ENCODE measurements at places on chromosomes 12 and 14. TPM values are rescaled to one million over a fixed set of nuclear protein-coding genes. Genes with fewer than 3 reads are reported as not detected.

DNA sequence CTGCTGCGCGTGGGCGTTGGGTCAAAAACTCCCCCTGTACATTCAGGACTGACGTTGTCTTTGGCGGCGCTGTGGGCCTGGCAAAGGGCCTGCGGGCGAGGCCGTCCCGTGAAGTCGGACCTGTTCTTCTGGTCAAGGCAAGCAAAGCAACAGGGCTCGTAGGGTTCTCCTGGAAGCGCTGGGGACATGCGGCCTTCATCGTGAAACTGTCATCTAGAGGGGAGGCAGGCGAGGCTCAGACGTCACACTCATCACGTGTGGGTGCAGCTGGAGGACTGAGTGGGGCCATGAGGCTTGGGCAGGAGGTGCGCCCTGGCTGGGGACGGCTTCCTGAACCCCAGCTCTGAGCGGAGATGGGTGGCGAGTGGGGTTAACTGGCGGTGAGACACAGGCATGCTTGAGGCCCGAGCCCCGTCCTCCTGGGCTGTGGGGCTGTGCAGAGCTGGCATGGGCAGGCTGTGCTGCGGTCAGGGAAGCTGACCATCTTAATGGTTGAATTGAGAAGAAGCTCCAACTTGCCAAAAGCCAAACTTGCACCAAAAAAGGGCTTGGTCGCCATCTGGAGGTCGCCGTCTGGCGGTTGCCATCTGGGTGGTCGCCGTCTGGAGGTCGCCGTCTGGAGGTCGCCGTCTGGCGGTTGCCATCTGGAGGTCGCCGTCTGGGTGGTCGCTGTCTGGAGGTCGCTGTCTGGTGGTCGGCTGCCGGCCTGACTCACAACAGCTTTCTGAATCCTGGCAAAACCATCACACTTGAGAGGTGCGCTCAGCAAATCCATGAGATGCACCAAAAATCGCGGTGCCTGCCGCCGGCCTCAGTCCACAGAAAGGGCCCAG lies 66.2 kb downstream of the NOC4L start:
- H3K36me3 ChIP-seq = no peaks in the 10 kb centered on the region
- H3K27me3 ChIP-seq = no peaks in the 10 kb centered on the region

GRCh38 chr12:111864913-111865312 lies 22.9 kb downstream of the MAPKAPK5 start:
- H3K4me1 ChIP-seq = no peaks in the 10 kb centered on the region
- no peak overlapping the region for H3K27ac ChIP-seq
- H3K27me3 ChIP-seq = no peaks in the 10 kb centered on the region
- no peak overlapping the region for H3K4me3 ChIP-seq
- no peak for DNase-seq

GRCh38 chr12:77314378-77315052 lies 249.1 kb upstream of the E2F7 start:
- no peaks in the 10 kb centered on the region for H3K36me3 ChIP-seq
- no peaks in the 10 kb centered on the region for H3K27me3 ChIP-seq

DNA sequence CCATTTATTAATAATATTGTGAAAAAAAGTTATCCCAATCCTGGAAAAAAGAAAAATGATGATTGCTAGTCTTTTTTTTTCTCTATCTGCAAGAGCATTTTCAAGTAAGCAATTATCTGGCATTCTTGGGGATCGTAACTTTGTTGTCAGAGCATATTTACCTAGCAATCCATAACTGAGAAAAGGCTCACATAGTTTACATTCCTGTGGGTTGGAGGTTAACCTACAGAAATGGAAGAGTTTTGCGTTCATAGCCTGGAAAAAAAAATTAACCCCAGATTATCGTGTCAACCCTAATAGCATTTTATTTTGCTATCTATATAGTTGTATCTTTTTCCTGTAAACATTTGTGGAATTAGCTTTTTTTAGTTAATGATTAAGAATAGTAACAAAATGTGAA lies 292.3 kb downstream of the DAD1 start:
- no peaks in the 10 kb centered on the region for H3K27me3 ChIP-seq
- H3K27ac ChIP-seq = peak overlapping the region; percentile 67
- H3K4me1 ChIP-seq = peaks cover 48% of the 10 kb centered on the region
- peak; percentile 68 for DNase-seq
- H3K36me3 ChIP-seq = no peaks in the 10 kb centered on the region

- no peak overlapping the region for H3K27ac ChIP-seq
- DNase-seq = no peak
- no peaks in the 10 kb centered on the region for H3K27me3 ChIP-seq
Measured at GRCh38 chr12:26473291-26473690, 277.9 kb downstream of the SSPN start.

DNA sequence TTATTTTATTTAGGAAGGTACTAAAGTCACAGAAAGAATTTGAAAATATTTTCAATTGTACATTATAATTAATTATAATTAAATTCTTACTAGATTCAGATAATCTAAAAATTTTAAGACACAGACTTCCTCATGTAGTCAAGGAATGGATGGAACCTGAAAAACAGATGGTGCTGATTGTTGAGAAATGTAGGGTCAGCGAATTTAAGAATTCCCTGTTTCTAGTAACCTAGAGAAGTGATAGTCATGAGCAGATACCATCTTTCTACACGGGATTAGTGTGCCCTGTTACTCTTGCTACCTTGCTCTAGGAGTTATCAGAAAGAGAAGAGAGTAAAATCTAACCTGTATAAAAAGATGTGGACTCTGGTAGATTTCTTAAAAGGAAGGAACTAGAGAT lies 37.5 kb upstream of the PTHLH start:
- H3K4me1 ChIP-seq = no peaks in the 10 kb centered on the region
- H3K36me3 ChIP-seq = no peaks in the 10 kb centered on the region
- no peak overlapping the region for H3K4me3 ChIP-seq
- DNase-seq = no peak

DNA sequence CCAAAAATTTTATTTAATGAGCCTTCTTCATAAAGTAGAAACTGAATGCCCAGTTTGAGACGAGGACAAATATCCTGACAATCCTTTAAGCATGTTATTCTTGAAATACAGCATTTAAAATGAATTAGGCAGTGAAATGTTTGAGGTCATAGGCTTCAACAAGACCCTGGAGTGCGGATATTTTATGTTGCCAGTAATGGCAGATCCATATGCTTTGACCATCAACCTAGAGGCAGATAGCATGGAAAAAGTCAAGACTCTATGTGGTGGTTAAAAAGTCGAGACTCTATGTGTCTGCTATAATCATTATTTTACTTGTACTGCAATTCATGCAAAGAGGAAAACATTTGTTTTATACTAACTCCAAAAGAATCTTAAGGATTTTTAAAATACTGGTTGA lies 2.0 kb upstream of the MAP4K5 start:
- H3K27me3 ChIP-seq = no peaks in the 10 kb centered on the region
- no peak for DNase-seq
- H3K4me3 ChIP-seq = no peak overlapping the region
- H3K27ac ChIP-seq = no peak overlapping the region

DNA sequence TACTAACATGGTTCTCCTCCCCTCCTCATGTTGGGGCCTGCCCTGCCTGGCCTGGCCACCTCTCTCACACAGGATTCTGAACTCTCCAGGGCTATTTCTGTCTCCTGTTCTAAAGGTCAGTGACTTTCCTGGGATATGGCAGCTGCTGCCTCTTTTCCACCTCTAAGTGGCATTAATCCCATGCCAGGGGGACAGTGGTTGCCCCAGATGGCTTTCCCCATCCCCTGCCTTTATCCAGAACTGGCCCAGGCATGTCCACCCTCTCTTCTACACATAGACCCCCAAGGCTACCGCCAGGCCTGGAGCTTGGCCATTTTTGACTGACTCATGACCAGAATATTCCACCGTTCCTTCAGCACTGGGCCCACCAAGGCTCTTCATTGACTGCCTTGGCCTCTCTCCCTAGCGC lies 90.4 kb downstream of the IRF2BPL start:
- no peaks in the 10 kb centered on the region for H3K4me1 ChIP-seq
- H3K36me3 ChIP-seq = no peaks in the 10 kb centered on the region
- no peaks in the 10 kb centered on the region for H3K27me3 ChIP-seq
- no peak overlapping the region for H3K27ac ChIP-seq

GRCh38 chr14:105470350-105471296 lies 4.0 kb upstream of the CRIP2 start:
- no peaks in the 10 kb centered on the region for H3K36me3 ChIP-seq
- H3K4me3 ChIP-seq = no peak overlapping the region
- H3K4me1 ChIP-seq = peaks cover 18% of the 10 kb centered on the region

DNA sequence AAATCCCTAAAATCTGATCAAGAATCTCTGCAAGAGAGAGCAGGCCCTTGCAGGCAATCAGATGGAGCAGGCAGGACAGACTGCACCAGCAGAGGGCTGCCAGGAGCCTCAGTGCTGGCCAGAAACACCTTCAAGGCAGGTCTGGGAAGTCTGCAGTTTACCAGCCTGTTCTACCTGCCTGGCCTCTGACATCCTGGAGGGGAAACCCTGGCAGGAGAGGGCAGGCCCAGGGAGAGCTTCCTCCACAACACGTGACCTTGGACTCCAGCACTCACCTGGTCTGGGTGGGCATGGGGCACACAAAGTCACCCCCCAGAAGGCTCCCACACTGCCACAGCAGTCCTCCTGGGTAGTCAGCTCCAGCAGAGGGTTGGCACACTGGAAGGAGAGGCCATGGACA lies 56.0 kb downstream of the ISCA2 start:
- DNase-seq = no peak
- no peak overlapping the region for H3K27ac ChIP-seq
- H3K27me3 ChIP-seq = no peaks in the 10 kb centered on the region
- H3K36me3 ChIP-seq = no peaks in the 10 kb centered on the region
- H3K4me1 ChIP-seq = no peaks in the 10 kb centered on the region

DNA sequence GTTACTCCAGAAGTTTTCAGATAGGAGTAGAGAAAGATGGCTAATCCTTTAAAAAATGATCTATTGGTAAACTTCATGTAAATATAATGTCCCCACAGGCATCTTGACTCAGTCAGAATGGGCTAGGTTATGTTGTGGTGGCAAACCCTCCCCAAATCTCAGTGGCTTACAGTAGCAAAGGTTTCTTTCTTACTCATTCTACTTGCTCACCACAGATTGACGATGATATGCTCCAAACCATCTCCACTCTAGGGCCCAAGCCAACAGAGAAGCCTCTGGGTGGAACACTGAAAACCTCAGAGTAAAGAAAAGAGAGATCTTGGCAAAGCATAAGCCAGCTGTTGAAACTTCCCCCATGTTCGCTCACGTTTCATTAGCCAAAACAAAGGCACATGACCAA lies 146.4 kb downstream of the EMP1 start:
- H3K36me3 ChIP-seq = no peaks in the 10 kb centered on the region
- no peak overlapping the region for H3K27ac ChIP-seq
- no peaks in the 10 kb centered on the region for H3K4me1 ChIP-seq
- H3K27me3 ChIP-seq = 0 out of 2 replicates have a peak, but pooled peaks cover 1% of the 10 kb centered on the region
- H3K4me3 ChIP-seq = no peak overlapping the region

GRCh38 chr12:109795023-109795422 lies 38.2 kb downstream of the TRPV4 start:
- no peak overlapping the region for H3K27ac ChIP-seq
- no peaks in the 10 kb centered on the region for H3K4me1 ChIP-seq
- no peak for DNase-seq
- no peaks in the 10 kb centered on the region for H3K36me3 ChIP-seq
- H3K4me3 ChIP-seq = no peak overlapping the region

DNA sequence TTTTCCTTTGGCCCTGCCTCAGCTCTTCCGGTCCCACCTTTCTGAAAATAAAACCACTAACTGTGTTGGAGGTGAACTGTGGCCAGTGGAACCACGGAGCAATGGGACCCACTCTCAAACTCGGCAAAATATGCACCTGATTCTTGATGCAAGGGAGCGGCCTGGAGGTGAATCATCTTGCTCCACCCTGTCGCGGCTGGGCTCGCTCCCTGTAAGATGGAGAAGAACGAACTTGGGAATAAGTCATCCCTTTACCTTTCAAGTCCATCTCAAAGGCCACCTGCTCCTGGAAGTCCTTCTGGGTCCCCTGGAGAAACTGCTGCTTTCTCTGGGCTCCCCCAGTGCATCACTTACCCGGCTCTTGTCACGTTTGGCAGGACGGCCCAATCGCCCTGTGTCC lies 309.9 kb downstream of the BCL11B start:
- no peak overlapping the region for H3K27ac ChIP-seq
- H3K27me3 ChIP-seq = no peaks in the 10 kb centered on the region
- DNase-seq = no peak
- H3K4me3 ChIP-seq = no peak overlapping the region
- no peaks in the 10 kb centered on the region for H3K36me3 ChIP-seq
- H3K4me1 ChIP-seq = no peaks in the 10 kb centered on the region

DNA sequence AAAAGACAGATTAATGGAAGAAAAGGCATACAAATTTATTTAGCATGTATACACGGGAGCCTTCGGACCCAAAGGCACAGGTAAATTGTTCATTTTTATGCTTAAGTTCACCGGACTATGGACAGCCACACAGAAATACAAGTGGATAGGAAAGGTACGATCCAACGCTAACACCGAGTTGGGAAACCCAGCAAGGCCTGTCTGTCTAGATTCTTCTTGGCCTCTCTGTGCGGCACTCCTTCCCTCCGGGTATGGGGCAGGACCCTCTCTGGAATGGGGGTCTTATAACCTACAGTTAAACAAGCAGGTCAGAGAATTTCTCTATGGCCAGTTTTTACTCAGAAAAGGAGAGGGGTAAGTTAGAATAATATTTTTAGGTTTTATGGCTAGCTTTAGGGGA lies 23.4 kb upstream of the ZDHHC17 start:
- no peaks in the 10 kb centered on the region for H3K36me3 ChIP-seq
- no peak for DNase-seq
- no peaks in the 10 kb centered on the region for H3K4me1 ChIP-seq
- H3K27me3 ChIP-seq = no peaks in the 10 kb centered on the region

GRCh38 chr14:81447021-81447764 lies 47.1 kb upstream of the STON2 start:
- no peak overlapping the region for H3K4me3 ChIP-seq
- DNase-seq = no peak
- peak overlapping the region; percentile 25 for H3K27ac ChIP-seq
- H3K36me3 ChIP-seq = no peaks in the 10 kb centered on the region
- H3K27me3 ChIP-seq = no peaks in the 10 kb centered on the region
- peaks cover 15% of the 10 kb centered on the region for H3K4me1 ChIP-seq

GRCh38 chr12:98595243-98595988 lies 1.9 kb downstream of the SLC25A3 start:
- DNase-seq = no peak
- peak overlapping the region; percentile 97 for H3K4me3 ChIP-seq
- no peaks in the 10 kb centered on the region for H3K27me3 ChIP-seq
- H3K36me3 ChIP-seq = peaks cover 4% of the 10 kb centered on the region
- H3K4me1 ChIP-seq = peaks cover 17% of the 10 kb centered on the region
- H3K27ac ChIP-seq = peak overlapping the region; percentile 98

SRRM4 gene
- not detected for total RNA-seq

ZBTB39 gene
- total RNA-seq = 12.8 TPM

BICDL1 gene
- total RNA-seq = 14.2 TPM

Data from Caco-2 (cell line).